NCI-H187 treated with DMSO at 0.1 percent for 48 hours (cell line): ENCODE measurements at places on chromosomes 6 and 20.
A peak's percentile ranks its signal among the peaks of the same experiment; 100 is the strongest.

DNA sequence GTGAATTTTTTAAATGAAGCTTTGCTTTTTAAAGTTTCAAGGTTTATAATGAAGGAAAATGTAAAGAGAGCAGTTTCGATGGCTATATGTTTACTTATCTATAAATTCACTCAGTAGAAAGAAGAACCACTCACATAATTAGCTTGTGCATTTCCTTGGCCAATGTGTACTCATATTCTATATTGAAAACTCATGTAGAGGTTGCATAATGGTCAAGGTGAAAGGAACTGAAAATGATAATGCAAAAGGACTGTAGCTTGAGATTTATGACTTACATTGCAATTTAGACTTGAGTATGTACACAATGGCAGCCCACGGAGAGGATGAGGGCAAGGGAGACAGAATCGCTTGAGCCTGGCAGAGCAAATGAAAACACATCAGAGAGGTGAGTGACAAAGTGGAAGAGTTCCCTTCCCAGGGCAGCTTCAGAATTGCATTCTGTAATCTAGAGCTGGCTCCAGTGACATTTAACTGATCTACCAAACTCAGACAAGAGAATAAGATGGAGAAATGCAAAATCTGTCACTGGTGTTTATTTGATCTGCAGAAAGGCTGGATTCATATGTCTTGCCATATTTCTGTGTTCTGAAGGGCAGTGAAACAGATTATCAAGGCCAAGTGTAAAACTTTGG is 191.8 kb downstream of the TMEM200A start:
- peak; percentile 76 for DNase-seq

DNA sequence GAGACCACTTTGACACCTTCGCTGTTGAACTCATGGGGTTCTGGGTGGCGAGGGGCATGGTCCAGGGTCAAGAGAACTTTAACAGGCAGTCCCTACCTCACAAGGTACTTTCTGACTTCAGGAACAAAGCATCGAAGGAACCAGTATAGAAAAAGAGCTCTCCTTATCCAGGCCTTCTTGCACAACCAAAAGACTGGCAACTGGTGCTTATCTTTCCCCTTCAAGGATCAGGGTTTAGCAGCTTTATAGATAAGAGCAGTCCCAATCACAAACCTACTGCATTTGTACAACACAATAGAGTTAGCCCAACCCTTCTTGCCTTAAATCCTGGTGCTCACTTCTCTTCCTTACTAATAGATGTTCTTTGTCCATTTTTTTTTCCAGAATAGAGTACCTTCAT is 116.3 kb downstream of the SNX5 start:
- DNase-seq: no peak

- DNase-seq: no peak
These were observed 93.7 kb upstream of the EDN1 start for GRCh38 chr6:12196326-12196936.

DNA sequence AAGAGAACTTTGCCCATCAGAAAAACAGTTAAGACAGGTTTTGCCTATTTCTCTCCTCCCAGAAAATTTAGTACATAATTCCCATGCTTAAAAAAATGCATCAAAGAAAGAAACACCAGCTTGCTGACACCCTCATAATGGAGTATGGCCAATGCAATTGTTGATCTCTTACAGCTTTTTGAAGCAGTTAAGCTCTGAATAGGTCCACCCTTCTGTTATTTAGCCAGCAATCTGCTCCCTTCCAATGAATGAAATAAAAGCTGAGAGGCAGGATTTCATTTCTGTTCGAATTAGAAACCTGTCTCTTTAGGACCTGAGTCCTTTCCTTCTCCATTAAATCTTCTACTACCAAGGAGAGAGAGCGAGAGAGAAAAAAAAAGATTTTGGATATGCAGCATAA is 288.7 kb downstream of the RNF144B start:
- no peak for DNase-seq

GRCh38 chr6:47484616-47485015 is 7.0 kb downstream of the CD2AP start:
- no peak for DNase-seq

- DNase-seq: no peak
These were observed 23.6 kb downstream of the FOXQ1 start for GRCh38 chr6:1335367-1336037.

DNA sequence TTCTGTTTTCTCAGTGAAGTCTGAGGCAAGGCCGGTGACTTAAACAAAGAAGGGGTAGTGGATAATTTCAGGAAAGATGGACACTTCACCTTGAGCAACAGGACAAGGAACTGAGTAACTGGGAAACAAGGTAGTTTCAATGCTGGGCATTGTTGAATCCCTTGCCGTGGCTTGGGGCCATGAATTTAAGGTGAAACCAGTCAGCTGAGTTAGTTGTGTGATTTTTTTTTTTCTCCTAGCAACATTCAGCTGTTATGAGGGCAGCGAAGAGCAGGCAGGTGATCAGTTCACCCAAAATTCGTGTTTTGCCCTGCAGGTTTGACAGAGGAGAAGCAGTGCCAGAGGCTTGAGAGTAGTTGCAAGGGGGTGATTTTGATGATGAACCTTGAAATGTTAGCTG is 6.8 kb downstream of the BICRAL start:
- no peak for DNase-seq

DNA sequence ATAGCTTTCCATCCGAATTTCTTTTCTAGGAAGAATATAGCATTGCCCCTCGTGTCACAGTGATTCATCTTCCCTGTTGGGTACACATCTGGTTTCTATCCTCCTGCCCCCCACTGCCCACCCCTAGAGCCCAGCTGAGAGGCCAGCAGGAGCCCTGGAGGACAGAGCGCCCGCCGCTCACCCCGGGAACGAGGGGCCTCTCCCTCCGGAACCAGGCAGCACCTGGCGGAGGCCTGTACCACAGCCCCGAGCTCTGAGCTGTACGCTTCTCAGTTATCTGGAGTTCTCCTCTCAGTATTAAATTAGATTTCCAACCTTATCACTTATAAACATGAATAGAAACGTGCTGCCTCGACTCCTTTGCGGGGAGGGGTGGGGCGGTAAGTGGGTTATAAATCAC is 6.0 kb downstream of the ANKRD60 start:
- DNase-seq: no peak

GRCh38 chr6:86477500-86478148 is 459.7 kb upstream of the HTR1E start:
- DNase-seq: no peak

DNA sequence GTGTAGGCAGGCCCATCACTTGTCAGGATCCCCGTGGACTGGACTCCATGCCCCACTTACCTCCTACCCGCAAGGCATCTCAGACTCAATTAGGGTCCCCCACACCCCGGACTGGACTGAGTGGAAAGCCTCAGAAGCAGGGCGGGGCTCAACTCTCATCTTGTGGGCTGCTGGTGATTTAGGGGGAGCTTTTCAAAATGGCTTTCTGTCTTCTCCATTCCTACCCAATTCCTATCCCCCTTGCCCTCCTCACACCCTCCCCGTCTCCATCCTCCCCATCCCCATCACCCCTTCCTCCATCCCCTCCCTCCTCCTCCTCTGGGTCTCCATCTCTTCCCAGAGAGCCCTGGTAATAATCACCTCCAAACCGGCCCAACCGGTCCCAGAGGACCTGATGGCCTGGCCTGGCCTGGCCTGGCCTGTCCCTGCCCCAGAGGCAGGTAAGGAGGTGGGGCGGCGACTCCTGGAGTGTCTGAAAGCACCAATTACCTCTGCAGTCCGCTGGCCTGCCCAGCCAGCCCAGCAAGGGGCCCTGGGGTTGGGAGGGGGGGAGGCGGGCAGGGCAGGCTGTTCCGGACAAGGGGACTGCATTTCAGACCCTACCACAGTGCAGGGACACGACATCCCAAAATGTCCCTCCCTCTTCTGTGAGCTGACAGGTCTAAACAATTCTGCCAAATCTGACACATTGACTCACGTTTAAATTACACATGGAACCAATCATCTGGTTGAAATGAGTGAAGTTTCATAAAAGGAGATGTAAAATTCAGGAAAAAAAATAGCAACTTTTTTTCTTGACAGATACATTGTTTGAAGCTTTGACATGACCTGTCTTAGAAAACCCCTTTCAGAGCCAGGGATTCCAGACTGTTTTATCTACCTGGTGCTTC is 24.8 kb downstream of the MAFB start:
- no peak for DNase-seq

DNA sequence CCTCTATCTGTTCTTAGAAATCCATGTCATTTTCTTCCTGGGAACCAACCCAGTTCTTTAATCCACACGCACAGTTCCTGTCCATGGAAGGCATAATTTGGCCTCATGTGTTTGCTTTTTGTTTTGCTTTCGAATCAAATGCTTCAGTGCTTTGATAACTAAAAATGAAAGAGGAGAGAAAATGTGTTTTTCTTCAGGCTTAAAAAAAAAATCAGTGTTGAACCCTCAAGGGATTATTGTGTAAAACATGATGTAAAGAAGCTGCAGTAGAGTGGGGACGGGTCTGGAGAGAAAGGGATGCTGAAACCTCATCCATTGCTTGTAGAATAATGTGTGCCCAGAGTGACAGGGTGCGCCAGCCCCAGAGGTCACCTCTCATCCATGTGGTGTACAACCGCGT is 197.5 kb upstream of the JARID2 start:
- DNase-seq: no peak

- DNase-seq: no peak
These were observed 298.4 kb upstream of the PLN start for GRCh38 chr6:118249680-118250079.

GRCh38 chr6:159728531-159728964 is 1.2 kb downstream of the WTAP start:
- no peak for DNase-seq

DNA sequence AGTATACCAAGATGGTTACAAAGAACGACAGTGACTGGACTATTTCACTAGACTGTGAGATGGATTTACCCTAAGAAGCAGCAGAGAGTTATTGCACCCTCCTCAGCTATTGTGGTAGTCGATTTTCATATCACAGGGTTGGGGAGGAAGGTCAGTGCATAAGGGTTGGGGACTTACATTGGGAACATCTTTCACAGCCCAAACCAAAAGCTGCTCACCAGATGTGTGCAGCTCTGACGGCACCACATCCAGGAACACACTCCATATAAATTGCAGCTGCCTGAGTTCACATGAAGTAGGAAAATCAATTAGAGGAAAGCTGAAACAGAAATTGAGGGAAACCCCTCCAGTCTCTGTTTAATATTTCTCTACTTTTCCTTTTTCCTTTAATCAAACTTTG is 470.5 kb upstream of the NRSN1 start:
- DNase-seq: no peak

- no peak for DNase-seq
These were observed 124.1 kb downstream of the GRIK2 start for GRCh38 chr6:101517632-101518031.
